ENCODE measurements at places on chromosomes 6 and 20.

- no peak for DNase-seq
Measured at GRCh38 chr20:38501858-38502436, 29.3 kb downstream of the RALGAPB start.

DNA sequence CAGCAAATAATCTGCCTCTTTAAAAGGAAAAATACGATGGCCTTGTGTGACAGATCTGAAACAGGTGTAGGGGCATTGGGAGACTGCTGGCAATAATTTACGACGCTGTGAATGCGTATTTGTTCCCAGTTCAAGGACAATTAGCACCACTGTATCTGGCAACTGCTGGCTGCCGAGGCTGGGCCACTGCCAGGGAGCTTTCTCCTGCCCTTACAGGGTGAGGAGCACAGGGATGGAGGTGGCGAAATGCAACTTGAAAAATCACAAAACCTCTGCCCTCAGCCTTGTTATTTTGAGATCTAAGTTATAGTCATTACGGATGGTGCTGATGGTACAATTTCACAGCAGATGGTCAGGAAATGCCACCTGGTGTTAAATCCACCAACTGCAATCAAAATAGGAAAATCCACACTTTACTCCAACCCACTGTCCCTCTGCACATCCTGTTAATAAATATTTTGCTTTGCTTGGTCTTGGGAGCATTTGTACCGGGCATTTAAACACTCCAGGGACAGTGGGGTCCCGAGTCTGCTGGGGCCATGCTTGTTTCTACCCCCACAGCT is 6.4 kb downstream of the MYLK4 start:
- peak; percentile 41 for DNase-seq

DNA sequence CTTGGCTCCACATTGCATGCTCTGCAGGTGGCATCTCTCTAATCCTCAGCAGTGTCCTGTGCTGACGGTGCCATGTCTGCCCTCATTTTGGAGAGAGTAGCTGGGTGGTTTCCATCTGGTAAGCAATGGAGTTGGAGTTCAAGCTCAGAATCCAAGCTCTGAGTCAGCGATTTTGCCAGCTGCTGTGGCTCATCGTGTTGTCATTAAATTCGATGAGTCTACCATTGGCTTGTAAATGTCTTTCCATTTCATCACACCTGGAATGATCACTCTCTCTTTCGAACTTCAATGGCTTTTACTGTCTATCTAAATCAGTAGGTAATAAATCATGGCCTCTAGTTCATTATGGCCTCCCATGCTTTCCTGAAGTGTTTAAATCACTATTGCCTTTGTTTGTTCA is 378.5 kb upstream of the TSHZ2 start:
- no peak for DNase-seq

- no peak for DNase-seq
Measured at GRCh38 chr20:434221-434620, 26.1 kb downstream of the RBCK1 start.
